GM12878 (cell line): ENCODE measurements at places on chromosomes 6 and 20.

DNA sequence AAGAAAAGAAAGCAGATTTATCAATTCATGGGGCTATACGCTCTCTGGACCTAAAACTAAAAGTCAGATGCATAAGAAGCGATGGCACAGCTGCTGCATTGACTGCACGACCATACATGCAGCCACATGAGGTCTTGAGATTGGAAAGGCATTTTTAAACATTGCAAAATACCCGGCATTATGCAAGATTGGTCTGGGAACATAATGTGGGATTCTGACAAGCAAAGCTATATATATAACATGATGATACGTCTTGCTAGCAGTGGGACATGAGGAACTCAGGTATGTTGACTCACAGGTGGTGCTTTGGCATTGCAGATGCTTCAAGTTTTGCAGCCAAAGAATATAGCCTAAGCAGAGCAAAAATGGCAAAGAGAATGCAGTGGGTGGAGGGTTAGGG is 55.1 kb downstream of the SAMD3 start:
- H3K36me3 ChIP-seq, result no peaks in the 10 kb centered on the region
- no peaks in the 10 kb centered on the region; the same call in 1 of the 2 replicates for H3K27me3 ChIP-seq
- H3K27ac ChIP-seq, result no peak overlapping the region

DNA sequence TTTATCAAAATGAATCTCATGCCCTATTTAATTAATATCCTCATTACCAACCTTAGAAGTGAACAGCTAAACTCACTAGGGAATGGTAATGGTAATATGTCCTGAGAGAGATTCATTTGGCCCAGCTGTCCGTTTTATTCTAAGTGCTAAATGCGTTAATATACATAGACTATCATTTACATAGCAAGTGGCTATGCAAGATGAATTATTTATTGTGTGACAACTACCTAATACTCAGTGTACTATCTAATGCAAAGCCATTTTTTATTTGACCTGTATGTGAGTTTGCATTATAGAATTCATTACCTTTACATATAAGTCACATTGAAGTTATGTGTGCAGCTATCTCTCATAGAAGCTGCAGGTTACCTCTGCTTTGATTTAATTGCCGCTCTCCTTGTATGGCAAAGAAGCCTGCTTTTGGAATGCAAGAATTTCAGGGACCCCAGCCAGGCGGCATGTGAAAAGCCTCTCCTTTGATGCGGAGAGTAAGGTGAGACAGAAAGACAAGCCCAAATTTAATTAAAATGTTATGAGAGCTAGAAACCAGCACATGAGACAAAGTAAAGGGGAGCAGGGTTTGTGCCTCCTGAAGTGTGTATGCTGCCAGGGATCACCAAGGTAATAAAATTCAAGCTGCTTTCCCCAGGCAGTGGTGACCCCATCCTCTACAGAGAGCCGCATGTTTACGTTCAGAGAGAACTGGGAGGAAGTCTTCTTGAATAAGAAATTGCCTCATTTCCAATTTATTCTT is 693.0 kb upstream of the MAP3K7 start:
- H3K36me3 ChIP-seq, result no peaks in the 10 kb centered on the region
- no peak for DNase-seq
- H3K27ac ChIP-seq, result no peak overlapping the region
- no peaks in the 10 kb centered on the region for H3K27me3 ChIP-seq

GRCh38 chr20:53934421-53935343 is 135.7 kb downstream of the BCAS1 start:
- no peaks in the 10 kb centered on the region for H3K27me3 ChIP-seq
- H3K27ac ChIP-seq, result peak overlapping the region; percentile 91
- DNase-seq, result no peak
- H3K4me3 ChIP-seq, result peak overlapping the region; percentile 33; the same call in 1 of the 2 replicates

DNA sequence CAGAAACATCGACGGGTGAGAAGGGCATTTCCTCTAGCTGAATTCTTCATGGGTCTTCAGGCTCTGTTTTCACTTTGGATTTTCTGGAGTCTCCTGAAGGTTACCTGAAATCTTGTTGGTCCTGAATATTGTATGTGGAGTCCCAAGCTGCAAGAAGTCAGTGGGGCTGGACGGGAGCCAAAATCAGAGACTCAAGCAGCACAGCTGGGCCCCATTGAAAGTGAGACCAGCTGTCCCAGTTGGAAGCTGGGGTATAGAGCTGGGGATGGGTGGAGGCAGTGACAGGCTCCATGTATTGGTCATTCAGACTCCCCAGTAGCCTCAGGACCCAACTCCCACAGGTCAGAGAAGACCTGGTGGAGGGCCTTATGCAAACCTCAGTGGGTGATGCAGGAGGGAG is 111.3 kb upstream of the MLN start:
- H3K27ac ChIP-seq, result no peak overlapping the region
- no peak for DNase-seq
- peaks cover 13% of the 10 kb centered on the region for H3K4me1 ChIP-seq
- H3K4me3 ChIP-seq, result no peak overlapping the region
- no peaks in the 10 kb centered on the region for H3K36me3 ChIP-seq
- no peaks in the 10 kb centered on the region for H3K27me3 ChIP-seq

GRCh38 chr20:4082406-4083097 is 67.2 kb upstream of the RNF24 start:
- peak overlapping the region; percentile 66 for H3K27ac ChIP-seq
- H3K36me3 ChIP-seq, result no peaks in the 10 kb centered on the region
- H3K27me3 ChIP-seq, result no peaks in the 10 kb centered on the region; the same call in 1 of the 2 replicates
- H3K4me3 ChIP-seq, result no peak overlapping the region; the same call in 1 of the 2 replicates
- DNase-seq, result peak; percentile 59

DNA sequence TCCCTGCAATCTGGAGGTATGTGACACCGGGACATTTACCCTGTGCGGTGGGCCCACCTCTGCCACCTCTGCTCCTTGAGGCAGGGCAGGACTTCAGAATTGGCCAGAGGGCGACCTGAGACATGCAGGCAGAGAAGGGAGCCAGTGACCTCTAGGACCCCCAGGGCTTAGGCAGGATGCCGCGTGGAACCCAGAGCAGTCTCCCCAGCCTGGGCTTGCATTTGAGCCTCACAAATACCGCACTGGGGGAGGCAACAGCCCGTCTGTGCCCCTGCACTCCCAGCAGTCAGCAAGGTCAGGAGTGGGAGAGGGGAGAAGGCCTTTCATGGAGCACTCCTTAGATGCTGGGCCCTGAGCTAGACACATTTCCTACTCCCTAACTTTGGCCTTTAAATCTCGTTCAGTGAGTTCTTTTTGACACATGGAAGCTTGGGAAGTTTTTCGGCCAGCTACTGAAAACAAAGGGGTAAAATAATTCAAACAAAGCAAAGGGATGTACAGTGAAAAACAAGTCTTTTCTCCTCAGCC is 41.7 kb downstream of the C20orf203 start:
- no peaks in the 10 kb centered on the region for H3K36me3 ChIP-seq
- no peak overlapping the region for H3K4me3 ChIP-seq
- no peaks in the 10 kb centered on the region; the same call in none of the 2 replicates for H3K27me3 ChIP-seq
- no peak overlapping the region for H3K27ac ChIP-seq
